HT1080 (cell line): ENCODE measurements at places on chromosomes 11 and 22. TPM values are rescaled to one million over a fixed set of nuclear protein-coding genes. Genes with fewer than 3 reads are reported as not detected.

Gene PGA5
- total RNA-seq = not detected in 2 replicates

- no peak for DNase-seq
Observed at GRCh38 chr11:71094296-71095077, 157.9 kb downstream of the SHANK2 start.

DNA sequence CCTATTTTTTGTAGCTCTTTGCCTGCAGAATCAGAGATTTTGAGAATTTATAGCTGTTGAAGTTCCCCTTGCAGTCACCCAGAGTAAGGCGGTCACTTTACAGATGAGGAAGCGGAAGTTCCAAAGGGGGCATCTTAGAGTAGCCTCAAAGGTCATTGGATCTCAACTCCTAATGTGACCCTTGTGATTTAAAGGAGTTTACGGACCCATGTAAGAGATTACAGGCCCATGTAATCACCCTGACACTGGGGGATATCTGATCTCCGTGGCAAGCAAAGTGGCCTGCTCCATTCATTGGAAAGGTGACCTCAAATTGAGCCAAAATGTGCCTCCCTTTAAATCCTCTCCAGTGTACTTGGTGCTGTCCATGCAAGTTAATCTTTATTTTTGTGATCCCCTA is 15.7 kb downstream of the P2RX3 start:
- no peak for DNase-seq

Gene PKDREJ
- total RNA-seq = not detected in 2 replicates
